ENCODE measurements at places on chromosomes 7 and 10.

- no peak for DNase-seq
These were observed 110.0 kb downstream of the EMX2 start for GRCh38 chr10:117652228-117653169.

- peak; percentile 40 for DNase-seq
These were observed 121.9 kb downstream of the PTPRZ1 start for GRCh38 chr7:121994625-121995410.

GRCh38 chr7:122383934-122384333 lies 79.4 kb upstream of the FEZF1 start:
- DNase-seq, result no peak

GRCh38 chr7:80536426-80536825 lies 24.6 kb upstream of the GNAT3 start:
- no peak for DNase-seq

DNA sequence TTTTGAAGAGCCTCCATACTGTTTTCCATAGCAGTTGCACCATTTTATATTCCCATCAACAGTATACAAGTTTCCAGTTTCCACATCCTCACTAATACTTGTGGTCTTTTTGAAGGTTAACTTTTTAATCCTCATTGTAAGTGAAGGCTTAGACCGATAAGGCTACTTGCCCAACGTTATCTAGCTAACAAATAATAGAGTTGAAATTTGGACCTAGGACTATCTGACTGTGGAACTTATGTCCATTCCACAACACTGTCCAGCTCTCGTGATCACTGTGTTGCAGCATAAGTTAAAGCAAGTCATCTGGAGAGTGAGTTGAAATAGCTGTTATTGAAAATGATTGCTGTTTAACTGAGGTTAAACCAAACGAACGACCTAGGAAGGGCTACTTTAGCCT lies 84.0 kb downstream of the ZNF92 start:
- no peak for DNase-seq

- DNase-seq, result no peak
These were observed 25.5 kb upstream of the EZH2 start for GRCh38 chr7:148909568-148909967.

DNA sequence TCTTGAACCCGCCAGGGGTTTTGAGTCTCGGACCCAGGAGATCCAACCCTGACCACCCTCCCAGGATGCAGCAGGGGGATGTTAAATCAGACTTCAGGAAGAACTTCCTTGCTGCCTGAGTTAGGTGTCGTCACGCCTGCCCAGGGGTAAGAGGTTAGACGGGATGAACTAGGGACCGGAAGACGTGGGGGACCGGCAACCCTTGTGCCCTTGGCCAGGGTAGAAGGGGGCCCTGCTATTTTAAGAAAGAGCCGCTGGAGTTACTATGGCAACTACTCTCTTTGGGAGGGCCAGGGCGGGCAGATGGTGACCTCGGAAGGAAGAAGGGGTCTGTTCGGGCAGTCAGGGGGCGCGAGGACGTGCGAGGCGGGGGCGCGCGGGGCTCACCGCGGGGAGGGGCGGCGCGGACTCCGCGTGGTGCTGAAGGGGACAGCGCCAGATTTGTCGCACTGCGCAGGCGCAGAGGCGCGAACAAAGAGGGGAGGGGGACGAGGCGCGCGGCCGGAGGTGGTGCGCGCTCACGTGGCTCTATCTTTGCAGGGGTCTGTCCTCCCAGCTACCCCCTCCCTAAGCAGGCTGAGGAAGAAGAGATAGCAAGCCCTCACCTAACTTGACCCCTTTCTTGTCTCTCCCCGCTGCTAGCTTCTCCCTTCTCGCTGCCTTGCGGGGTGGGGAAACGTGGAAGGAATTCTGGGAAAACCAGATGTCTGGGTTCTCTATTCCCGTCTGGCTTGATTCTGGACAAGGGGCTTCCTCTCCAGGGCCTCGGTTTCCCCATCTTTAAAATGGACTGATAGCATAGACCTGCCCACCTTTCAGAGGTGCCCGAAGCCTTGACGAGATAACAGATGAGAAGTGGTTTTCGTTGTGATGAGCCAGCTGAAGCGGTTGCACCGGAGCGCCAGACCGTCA lies 940 bp upstream of the PSD start:
- no peak for DNase-seq

DNA sequence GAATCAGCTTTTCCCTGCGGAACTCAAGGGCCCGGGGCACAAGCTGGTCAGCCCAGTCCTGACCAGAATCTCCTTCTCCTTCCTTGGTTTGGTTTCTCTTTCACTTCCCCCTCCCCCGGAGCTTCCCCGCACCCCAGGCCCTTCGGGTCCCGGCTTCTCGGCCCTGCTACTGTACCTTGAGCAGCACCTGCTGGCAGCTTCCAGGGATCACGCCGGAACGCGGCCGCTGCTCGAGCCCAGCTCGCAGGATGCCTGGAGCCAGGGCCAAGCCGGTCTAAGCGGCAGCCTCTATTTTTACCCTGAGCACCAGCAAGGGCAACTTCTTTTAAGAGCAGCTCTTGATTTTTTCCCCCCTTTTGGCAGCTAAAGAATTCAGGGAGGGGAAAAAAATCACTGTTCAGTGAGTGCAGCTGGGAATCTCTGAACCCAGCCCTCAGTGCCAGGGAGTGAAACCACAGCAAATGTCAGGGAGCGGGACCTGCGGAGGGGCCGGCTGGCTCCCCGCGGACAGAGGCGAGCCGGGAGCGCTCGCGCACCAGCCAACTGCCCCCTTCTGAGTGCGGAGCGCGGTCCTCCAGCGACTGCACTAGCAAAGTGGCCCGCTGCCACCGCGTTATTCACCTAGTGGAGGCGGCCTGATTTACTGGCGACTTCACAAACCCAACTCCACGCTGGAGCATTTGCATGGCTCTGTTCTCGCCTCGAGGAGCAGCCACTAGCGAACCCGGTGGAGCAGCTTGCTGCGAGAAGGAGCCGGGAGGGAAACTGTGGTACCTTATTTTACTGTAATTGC lies 2.4 kb upstream of the INHBA start:
- peak; percentile 93 for DNase-seq

- no peak for DNase-seq
These were observed 502.0 kb upstream of the CELF2 start for GRCh38 chr10:10515479-10516204.

DNA sequence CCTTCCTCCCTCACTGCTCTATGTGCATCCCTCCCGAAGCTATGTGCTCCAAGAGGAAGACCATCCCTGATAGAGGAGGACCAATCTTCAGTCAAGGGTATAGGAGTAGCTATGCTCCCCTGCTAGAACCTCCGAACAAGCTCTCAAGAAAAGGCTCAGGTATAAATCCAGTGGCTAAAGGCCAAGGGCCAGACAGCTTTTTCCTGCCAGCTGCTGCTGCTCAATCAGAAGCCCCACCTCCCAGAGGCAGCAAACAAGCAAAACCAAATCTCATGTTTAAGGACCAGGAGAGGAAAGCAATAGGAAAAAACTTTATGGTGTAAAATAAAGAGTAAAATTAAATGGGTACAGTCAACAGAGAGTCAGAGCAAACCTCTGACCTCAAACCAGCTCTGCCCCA lies 187.2 kb downstream of the FGFR2 start:
- DNase-seq, result no peak

GRCh38 chr7:28123752-28124151 lies 56.8 kb downstream of the JAZF1 start:
- no peak for DNase-seq

DNA sequence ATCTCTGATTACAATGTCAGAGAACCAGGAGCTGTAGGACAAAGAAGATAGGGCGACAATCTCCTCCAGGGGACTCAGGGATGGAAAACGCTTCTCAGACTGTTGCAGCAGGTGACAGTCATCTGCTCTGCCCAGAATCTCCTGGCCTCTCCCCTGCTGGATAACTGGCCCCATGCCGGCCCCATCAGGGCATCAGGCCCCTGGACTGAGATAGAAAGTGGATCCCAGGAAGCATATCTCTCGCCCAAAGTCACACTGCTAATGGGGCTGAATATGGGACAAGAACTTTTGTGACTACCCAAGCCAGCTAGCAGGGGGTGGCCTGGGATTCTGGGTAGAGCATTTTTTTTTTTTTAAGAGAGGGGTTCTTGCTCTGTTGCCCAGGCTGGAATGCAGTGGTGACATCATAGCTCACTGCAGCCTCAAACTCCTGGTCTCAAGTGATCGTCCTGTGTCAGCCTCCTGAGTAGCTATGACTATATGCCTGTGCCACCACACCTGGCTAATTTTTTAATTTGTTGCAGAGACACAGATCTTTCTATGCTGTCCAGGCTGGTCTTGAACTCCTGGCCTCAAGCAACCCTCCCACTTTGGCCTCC lies 20.5 kb upstream of the MLXIPL start:
- DNase-seq, result no peak
